ENCODE measurements at places on chromosomes 2 and 18.

DNA sequence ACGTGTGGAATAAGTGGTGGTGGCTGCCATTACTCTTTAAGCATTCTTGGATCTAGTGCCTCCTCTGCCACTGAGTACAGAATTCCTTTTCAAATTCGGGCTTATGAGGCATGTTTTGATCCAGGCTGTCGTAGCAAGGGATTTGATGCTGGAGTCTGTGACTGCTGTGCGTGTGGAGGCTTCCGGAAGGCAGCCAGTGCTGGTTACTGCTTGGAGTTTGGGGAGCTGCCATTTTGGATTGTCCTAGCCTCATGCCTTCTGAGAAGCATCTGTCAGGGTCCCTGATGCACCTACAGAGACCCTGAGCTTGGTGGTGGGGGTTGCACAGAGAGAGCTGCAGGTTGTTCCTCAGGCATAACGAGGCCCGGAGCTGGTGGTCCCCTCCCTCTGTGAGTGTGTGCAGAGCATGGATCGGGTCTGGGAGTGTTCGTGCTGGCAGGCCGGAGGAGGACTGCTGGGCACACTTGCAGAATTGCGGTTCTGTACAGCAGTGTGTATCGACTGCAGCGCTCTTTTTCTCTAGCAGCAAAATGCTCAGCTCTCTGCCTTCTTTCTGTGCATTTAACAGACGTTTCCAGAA, 7.7 kb downstream of the HPCAL1 start:
- no peak for DNase-seq

DNA sequence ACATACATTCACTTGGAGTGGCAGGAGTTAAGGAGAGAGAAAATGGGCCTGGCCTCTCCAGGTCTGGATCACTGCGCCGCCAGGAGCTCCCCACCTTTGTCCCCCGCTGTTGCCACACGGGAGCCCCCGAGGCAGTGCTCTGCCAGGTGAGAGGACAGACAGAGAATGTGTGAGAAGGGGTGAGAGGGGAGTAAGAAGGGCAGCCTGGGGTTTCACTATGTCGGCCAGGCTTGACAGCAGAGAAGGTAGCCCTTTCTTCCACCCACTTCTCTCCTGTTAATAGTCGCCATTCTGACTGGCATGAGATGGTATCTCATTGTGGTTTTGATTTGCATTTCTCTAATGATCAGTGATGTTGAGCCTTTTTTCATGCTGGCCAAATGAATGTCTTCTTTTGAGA, 26.2 kb upstream of the ARHGEF4 start:
- no peak for DNase-seq

DNA sequence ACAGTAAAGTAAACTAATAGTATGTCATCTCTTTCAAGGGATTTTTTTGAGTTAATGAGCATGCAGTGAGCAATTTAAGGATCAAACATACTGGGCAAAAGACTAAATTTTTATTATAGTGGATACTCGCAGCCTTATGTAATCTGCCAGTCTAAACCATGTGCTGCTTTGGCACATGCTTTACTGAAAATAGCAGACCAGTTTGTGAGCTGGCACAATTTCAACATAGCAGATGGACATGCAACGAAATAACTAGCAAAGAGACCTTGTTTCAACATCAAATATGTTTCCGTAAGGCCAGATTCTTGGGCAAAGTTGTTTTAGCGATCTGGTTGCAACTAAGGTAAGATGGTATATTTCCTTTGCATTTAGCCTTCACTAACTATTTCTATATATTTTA, 807.3 kb downstream of the NR4A2 start:
- DNase-seq, result no peak

DNA sequence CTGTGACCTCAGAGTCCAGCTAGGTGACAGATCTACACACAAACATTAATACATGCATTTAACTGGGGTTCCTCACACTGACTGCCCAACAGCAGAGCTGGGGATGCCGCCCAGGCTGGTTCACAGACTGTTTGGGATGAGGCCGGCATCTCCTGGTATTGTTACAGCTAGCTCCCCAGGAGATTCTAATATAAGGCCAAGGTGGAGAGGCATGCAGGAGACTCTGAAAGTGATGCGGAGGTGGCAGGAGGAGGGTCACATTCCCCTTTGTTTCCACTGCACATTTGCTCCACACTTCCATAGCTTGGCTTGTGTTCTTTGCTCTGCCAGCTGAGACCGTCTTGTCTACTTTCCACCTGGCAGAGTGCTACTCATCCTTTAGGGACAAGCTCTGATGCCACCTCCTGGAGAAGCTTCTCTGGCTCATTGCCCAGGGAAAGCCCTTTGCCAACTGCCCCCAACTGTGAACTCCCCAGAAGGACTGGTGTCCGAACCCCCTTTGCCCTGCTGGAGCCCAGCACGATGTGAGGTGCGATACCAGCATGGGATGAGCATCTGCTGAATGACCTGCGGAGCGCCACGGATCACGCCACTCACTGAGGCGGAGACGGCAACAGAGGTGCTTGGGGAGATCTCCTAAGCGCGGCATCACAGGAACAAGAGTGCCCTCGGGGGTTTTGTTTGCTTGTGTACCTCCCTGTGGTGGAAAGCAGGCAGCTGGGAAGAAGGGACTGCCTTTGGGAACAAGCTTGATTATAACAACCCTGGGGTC, 88.8 kb downstream of the UXS1 start:
- no peak for DNase-seq

- DNase-seq, result no peak
Measured at GRCh38 chr2:238167761-238168160, 9.0 kb downstream of the ERFE start.

GRCh38 chr18:62611453-62612288, 88.8 kb downstream of the ZCCHC2 start:
- DNase-seq, result no peak

- no peak for DNase-seq
Measured at GRCh38 chr2:44555700-44556099, 194.0 kb downstream of the CAMKMT start.

- no peak for DNase-seq
Measured at GRCh38 chr2:20994130-20994529, 49.7 kb downstream of the APOB start.

DNA sequence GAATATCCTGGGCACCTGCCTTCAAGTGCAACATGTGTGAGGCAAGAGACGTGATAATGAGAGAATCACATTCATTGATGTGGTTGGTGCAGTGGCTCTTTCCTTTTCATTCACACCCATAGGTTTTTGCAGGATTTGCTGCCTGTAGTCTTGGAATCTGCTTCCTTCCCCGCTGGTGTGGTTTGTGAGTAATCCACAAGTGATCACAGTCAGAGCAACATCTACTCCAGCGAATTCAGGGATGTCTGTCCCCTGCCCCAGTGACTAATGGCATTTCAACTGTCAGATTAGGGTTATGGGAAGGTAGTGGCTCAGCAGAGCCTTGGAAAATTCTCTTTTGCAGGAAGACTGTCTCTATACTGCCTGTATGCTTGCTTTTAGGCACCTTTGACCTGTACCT, 225.5 kb upstream of the RBMS1 start:
- DNase-seq, result no peak

DNA sequence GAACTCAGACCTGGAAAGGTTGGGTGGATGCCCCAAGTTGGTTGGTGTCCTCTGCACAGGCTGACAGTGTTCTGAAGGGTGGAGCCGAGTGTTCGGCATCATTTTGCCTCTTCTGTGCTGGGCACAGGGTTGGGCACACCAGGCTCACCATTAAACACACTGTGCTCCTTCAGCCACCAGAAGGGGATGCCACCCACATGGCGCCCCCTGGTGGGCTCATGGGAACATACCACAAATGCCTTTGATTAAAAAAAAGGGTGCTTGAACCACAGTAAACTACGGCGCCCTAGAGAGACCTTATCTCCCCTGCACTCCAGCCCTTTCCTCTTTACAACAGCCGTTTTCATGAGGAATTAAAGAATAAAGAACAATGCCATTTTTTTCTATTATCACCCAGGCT, 89.4 kb downstream of the CELF4 start:
- DNase-seq, result peak; percentile 10

- no peak for DNase-seq
Measured at GRCh38 chr2:107361751-107362381, 464.8 kb upstream of the RGPD4 start.

DNA sequence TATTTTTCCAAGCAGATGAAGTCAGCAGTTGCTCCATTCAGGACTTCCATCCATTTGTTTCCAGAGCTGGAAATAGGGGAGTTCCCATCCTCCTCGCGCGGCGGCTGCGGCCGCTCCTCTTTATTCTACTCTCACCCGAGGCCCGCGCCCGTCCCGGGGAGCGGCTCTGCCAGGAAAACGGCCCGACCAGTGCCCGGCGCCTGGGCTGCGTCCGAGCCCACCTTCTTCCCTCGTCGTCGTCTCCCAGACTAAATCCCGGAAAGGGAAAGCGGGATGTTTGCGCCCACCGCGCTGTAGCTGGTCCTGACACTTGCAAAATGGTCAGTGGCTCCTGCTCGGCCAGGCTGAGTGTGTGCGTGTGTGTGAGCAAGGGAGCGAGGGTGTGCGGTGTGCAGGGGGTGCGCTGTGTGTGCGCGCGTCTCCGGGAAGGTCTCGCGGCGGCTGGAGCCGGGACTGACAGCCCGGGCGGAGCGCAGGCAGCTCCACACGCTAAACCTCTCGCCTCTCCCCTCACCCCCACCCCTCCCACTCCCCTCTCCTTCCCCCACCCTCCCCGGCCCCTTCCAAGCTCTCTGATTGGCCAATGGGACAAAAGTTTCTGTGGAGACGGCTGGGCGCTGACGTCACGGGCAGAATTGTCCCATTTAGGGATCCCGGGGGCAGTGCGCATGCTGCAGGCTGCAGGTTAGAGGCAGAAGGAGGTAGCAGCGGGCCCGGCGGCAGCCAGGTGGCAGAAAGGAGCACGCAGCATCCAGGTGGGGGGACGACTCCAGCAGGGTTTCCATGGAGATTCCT, at the start of gene NOL4:
NOL4 (minus strand) TSS at position 491 of the 795 bp plus-strand sequence. CDS start 1,660 bp downstream, outside the sequence.
- no peak for DNase-seq

GRCh38 chr2:239308661-239309397, 92.0 kb downstream of the HDAC4 start:
- no peak for DNase-seq

DNA sequence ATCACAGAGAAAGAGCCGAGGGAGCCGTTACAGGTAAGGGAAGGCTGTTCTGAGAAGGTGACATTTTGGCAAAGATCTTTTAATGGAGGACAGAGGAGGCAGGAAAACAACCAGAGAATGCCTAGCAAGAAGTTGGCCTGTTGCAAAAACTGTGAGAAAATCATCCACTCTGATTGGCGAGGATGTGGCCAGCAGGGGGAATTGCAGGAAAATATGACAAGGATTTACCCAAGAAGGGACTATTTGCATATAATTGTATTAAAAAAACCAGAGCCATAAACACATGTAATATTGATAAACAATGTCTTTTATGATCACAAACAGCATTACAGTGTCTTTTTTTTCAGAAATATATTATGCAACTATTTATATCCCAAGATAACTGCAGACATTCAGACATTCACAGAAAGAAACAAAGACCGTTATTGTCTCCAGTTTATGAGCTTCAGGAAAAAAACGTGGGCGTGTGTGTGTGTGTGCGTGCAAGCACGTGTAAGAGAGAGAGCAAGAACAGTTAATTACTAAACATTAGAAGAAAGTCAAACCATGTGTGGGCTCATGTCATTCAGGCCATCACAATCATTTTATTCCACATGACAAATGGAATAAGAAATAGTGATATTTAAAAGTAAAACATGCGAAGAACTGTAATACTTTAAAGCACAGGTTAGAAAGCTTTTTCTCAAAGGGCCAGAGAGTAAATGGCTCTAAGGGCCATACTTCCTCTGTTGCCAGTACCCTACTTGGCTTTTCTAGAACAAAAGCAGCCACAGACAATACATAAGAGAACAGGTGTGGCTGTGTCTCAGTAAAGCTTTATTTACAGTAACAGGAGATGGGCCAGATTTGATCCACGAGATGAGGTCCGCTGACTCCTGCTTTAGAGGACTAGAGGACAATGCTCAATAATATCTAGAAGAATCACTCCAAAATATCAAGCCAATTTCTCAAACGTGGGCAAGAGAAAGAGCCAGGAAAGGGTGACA, 324.1 kb downstream of the DLGAP1 start:
- DNase-seq, result no peak

DNA sequence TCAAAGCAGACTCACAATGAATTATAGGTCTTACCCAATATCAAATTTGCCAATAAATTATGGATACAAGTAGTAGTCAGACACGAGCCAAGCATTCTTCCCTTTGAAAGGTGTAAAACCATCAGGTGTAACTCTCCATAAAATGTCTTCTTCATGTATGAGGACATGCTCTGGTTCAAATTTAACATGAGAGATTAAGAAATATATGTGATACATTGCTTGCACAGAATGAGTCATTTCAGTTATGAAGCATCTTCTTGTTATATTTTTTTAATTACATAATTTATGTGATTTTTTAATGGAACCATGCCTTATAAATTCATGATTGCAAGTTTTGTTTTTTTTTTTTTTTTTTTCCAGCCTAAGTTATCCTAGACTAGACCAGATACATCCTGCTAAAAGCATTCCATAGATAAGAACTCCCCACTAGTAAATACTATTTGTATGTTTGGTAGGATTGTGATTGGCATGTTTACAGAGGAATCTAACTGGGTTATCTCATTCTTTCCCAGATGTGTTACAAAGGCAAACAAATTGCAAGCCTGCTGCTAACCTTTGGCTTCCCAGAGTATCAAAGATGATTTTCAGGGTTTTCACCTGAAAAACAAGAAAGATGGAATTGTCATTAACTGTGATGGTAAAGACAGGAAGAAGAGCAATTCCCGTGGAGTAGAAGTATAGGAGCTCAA, 621.9 kb downstream of the XIRP2 start:
- no peak for DNase-seq

GRCh38 chr2:134539981-134540380, 178.8 kb downstream of the TMEM163 start:
- DNase-seq, result no peak

- DNase-seq, result no peak
Measured at GRCh38 chr2:43566461-43566729, 29.4 kb downstream of the THADA start.

GRCh38 chr2:119123389-119123788, 35.2 kb downstream of the C1QL2 start:
- DNase-seq, result no peak

GRCh38 chr2:239171643-239172042, 229.2 kb downstream of the HDAC4 start:
- no peak for DNase-seq

DNA sequence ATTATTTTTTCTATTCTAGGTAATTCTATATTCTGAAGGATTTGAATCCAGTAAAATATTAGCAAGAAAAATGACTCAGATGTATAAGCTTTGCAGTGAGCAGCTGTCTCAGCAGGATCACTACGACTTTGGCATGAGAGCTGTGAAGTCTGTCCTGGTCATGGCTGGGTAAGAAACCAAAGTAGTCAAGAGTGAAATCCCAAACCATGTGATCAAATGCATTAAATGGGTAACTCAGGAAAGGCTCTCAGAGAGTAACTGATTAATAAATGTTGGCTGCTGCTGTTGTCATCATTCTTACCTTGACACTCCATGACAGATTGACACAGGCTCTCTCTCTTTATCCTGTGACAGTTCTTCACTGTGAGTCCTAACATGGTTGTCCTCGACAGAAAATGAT, 124.1 kb downstream of the DNAH6 start:
- no peak for DNase-seq

DNA sequence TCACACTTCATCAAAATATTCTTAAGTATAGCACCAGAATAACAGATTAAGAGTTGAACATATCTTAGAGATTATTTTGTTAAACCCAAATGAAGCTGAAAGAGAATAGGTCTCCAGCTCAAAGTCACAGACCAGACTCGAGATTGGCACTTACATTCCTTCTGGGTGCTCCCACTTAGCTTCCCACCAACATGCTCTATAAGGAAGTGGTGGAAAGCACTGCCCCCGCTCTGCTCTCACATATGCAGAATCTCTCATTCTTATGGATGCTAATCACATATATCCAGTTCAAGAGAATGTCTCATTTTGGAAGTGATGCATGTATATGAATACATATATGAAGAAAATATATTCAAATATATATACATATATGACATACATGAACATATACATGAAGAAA, 71.5 kb upstream of the CD226 start:
- DNase-seq, result no peak
